Thoracic aorta (tissue), 2 donors: ENCODE measurements at places on chromosomes 4 and X.

DNA sequence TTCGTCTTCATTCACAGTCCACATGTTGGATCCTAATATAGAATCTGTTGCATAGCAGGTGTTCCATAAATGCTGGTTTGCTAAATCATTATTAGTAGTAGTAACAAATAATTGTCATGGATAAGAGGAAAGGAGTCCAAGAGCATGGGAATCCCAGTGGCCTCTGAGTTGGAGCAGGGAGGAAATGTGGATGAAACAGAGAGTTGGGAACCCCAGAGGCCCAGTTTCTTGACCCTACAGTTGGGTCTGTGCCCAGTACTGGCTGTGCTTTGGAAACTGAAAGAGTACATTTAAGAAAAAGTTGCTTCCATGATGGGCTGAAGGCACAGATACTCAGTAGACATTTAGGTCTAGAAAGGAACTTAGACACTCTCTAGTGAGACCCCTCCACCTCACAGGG lies 149.4 kb upstream of the PSAPL1 start:
- DNase-seq = no peak

- DNase-seq = no peak
Observed at GRCh38 chr4:183797445-183798300, 107.4 kb upstream of the STOX2 start.

- no peak for DNase-seq
Observed at GRCh38 chr4:34105311-34105710, 2139.0 kb downstream of the ARAP2 start.

- no peak for DNase-seq
Observed at GRCh38 chr4:110498420-110498819, 22.5 kb downstream of the ENPEP start.

DNA sequence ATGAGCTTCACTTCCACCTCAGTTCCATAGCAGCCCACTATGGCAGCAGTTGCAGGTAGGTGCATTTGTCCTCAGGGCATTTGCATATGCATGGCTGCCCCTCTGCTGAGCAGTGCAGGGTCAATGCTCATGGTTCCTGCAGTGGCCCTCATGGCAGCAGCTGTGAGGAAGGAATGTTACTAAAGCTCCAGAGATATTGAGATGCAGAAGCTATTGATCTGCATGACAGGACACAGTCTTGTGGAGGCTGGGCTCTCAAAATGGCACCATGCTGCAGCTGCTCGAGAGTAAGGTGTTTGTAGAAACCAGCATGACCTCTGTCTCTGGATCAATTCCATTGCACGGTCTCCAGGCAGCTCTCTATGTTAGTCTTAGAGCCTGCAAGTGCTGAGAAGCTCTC lies 179.2 kb upstream of the PCDH18 start:
- no peak for DNase-seq

DNA sequence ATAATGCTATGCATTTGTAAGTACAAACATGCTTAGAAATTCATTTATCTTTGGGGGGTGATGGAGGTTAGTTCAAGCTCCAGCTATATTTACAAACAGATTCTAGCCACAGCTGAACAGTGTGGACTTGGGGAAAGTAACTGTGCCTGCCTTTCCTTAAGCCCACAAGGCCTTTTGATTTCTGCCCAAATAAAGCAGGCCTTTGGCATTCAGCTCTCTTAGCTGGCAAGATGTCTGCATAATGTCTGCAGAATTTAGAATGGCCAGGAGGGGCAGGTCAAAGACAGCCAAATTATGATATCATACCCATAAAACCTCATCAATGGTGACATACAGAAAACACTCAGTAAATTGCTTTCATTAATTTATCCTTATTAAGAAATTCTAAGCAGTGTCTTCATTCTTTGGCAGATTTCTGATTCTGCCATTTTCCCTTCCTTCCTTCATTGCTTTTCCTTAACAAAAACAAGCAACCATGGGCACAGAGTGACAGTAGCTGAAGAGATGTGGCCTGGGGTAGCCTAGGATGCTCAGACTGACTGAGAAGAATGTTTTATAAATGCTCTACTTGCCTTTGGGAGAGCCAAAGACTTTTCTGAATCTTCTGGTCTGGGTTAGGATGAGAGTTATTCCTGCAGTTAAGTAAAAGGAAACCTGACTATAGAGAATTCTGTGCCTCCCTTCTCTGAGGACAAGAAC lies 538.7 kb upstream of the NR3C2 start:
- no peak for DNase-seq

DNA sequence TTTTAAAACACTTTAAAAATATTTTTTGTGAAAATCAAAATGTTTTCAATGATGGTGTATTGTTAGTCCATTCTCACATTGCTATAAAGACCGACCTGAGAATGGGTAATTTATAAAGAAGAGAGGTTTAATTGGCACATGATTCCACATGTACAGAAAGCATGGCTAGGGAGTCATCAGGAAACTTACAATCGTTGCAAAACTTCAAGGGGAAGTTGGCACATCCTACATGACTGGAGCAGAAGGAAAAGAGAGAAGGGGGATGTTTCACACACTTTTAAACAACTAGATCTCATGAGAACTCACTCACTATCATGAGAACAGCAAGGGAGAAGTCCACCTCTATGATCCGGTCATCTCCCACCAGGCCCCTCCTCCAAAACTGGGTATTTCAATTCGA lies 110.7 kb downstream of the TMEM47 start:
- DNase-seq = no peak

DNA sequence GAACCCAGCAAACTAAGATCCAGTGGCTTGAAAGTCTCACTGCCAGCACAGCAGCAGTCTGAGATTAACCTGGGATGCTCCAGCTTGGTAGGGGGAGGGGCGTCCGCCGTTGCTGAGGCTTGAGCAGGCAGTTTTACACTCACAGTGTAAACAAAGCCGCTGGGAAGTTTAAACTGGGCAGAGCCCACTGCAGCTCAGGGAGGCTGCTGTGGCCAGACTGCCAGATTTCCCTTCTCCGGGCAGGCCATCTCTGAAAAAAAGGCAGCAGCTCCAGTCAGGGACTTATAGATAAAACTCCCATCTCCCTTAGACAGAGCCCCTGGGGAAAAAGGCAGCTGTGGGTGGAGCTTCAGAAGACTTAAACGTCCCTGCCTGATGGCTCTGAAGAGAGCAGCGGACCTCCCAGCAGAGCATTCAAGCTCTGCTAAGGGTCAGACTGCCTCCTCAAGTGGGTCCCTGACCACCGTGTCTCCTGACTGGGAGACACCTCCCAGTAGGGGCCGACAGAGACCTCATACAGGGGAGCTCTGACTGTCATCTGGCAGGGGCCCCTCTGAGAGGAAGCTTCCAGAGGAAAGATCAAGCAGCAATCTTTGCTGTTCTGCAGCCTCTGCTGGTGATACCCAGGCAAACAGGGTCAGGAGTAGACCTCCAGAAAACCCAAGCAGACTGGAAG lies 45.1 kb upstream of the CDX4 start:
- DNase-seq = no peak

DNA sequence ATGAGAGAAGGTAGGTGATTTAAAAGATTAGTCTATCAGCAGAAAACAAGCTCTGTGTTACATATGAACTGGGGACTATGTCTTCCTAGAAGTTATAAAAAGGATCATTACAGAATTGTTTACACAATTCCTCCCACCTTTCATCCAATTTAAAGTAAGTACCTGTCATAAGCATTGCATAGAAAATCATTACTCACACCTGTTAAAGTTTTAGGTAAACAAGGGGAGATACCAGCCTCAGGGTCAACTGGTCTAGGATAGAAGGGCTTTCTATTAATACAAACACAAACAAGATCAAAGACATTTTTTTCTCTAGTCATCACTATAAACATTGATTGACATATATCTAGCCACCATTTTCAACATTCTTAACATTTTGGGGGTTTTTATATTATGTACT lies 333.9 kb downstream of the ARHGAP24 start:
- DNase-seq = no peak

DNA sequence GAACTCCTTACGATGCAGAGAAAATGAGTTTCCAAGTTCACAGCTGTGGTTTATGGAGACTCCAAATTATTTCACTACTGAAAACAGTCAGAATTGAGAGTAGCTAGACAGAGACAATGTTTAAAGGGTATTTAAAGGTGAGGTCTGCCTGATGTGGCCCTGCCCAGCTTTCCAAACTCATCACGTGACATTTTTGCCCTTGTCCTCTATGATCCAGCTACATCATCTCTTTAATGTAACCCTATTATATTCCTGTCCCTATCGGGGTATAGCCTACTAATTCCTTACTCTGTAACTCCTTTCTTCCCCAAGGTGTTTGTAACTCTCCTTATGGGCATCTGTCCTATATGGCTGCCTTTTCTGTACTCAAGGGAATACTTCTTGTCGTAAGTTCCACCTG lies 297.2 kb downstream of the GRXCR1 start:
- DNase-seq = no peak

- DNase-seq = no peak
Observed at GRCh38 chr4:70533211-70533610, 14.8 kb downstream of the AMTN start.

DNA sequence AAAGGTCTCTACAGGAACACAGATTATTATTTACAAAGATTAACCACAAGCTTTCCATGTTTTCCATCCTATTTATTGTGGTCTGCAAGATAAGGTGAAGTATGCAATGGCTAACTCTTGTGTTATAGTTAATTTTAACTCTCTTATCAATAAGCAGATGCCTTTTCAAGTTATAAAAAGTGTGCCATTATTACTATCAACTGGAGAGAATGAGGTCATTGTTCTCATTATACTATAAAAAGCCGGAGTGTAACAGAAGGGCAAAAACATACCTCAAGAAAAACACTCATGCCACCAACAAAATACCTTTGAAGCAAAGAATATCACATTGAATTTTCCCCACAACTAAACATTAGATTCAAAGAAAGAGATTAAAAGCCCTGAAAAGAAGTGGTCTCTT lies 52.0 kb upstream of the SORBS2 start:
- no peak for DNase-seq

DNA sequence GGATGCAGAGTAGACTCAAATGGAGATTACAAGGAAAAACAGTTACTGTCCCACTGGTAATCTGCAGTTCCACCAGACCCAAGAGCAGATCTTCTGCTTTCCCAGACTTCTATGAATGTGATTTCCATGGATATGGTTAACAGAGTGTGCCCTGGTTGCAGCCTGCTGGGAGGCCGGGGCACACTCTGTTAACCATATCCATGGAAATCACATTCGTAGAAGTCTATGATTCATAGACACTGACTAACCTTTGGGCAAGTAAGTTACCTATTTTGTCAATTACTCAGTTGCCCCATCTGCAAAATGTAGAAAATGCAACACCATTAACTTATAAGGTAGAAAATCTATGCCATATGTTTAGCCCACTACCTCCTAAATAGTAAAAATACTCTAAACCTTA lies 443.1 kb upstream of the PITX2 start:
- DNase-seq = no peak

DNA sequence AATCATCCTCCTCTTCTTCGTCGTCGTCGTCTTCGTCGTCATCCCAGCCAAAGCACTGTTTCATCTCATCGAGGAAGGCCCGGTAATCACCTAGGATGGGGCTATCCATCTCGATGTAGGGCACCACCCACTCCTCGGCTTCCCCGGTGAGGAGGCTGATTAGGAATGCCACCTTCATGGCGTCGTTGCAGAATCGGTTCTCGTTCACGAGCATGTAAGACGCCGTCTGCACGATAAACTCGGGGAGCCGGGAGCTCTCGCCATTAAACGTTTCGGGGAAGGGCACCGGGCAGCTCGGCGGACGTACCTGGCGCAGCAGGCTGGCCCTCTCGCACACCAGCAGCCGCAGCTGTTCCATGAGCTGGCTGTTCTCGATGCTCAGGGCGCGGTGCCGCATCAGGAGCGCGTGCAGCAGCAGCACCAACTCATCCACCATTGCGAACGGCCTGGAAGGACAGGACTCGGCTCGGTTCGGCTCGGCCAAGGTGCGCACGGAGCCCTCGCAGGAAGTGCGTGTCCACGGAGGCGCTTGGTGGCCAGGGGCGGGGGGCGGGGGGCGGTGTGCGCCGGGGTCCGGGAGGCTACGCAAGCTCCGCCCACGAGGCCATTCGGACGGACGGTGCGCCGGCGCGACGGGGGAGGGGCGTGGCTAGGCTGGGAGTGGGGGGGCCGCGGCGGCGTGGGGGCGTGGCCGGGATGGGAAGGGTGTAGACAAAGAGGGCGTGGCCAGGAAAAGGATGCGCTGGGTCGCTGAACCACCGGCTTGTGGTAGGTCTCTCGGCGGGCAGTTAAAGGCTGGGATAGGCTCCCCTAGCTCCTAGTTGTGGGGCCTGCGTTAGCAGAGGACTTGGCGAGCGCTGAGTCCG lies at the start of gene LDOC1:
Gene LDOC1 (minus strand): TSS at position 544 of the 866 bp plus-strand sequence. CDS start 108 bp downstream, at position 436.
- DNase-seq = peak; percentile 15

GRCh38 chr4:153074486-153074885 lies 129.8 kb upstream of the TRIM2 start:
- no peak for DNase-seq

DNA sequence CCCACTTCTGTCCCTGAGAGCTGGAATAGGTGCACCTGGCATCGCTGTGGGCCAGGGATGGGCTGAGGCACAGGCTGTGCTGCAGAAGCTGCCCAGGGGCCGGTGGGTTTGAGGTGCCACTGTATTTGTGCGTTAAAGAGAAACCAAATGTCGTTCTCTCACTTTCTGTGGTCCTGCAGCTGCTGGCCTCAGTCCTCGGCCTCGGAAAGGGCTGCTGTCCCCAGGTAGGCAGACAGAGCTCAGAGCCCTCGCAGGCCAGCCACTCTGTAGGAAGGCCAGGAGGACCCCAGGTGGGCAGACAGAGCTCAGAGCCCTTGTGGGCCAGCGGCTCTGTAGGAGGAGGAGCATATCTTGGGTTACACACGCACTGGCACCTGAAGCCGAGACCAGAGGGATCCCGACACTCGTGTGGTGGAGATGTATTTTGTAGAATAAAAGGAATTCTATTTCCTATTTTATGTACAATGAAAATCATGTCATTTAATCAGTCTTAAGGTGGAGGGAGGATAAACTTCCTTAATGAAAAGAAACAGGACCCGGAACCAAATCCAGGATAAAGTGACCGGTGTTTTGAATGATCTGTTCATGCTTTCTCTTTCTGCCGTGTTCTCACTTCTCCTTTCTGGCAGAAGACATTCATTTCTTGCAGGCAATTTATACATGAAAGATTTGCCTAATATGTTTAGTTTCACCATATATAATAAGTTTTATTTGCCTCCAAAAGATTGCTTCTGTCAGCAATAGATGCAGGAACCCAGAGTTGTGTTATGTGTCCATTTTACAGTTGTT lies 54.4 kb upstream of the HGFAC start:
- DNase-seq = no peak

GRCh38 chrX:136708348-136708747 lies 60.4 kb downstream of the CD40LG start:
- DNase-seq = no peak

GRCh38 chr4:88807499-88807898 lies 109.9 kb upstream of the NAP1L5 start:
- no peak for DNase-seq

- no peak for DNase-seq
Observed at GRCh38 chrX:126509923-126510322, 42.7 kb downstream of the DCAF12L1 start.

- no peak for DNase-seq
Observed at GRCh38 chrX:109797311-109797975, 64.4 kb upstream of the ACSL4 start.

DNA sequence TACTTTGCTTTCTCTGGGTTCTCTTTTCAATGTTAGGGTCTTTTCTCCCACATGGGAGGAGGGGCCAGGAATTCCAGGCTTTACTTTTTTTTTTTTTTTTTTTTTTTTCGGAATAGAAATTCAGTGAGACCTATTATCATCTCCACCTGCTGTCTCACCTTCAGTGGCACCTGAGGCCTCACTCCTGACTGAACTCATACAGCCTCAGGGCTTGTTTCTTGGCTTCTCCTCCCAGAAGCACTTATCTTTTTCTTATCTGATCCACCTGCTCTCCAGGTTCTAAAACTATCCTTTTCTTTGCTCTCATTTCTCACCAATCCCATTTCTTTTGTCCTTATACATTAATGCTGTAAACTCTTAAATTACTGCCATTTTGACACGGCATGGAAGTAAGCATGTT lies 117.3 kb upstream of the PPP3CA start:
- DNase-seq = no peak
